ENCODE measurements at places on chromosomes 12 and 14.

DNA sequence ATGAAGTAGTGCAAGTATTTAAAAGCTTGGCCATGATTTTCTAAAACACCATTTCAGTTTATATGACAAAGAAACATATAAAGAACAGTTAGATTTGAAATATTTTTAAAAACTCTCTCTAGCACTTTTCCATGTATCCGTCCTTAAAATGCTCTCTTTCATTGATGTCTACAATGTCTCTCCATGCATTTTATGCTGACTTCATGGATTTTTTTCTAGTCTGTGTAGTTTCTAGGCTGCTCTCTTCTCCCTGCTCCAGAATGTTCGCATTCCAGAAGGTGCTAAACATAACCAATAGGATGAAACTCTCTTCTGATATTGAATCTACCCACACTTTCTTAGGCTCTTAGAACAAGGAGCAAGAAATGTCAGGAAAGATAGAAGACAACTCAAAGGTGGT lies 124.8 kb downstream of the PLCZ1 start:
- no peak for DNase-seq

DNA sequence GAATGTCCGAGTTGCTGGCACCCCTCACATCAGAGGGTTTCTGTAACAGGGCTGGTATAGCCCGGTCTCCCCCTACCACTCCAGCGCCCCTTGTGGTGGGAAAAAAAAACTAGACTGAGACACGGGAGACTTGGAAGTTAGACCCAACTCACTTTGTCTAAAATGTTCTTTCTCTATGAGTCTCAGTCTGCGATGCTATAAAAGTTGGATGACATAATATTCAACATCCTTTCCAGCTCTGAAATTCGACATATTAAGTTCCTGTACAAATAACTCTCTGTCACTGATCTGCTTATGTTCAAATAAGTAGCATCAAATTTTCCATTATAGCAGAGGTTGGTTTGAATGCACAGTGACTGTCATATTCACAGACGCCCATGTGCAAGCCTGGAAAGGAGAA lies 25.7 kb upstream of the TC2N start:
- DNase-seq = peak; percentile 27

- peak; percentile 67 for DNase-seq
Measured at GRCh38 chr14:77593501-77593961, 22.9 kb downstream of the SPTLC2 start.

- no peak for DNase-seq
Measured at GRCh38 chr12:76312315-76312714, 35.9 kb downstream of the BBS10 start.

- DNase-seq = peak; percentile 52
Measured at GRCh38 chr14:32102152-32102787, 25.2 kb downstream of the ARHGAP5 start.

- DNase-seq = no peak
Measured at GRCh38 chr12:119399301-119399700, 64.8 kb downstream of the CCDC60 start.

DNA sequence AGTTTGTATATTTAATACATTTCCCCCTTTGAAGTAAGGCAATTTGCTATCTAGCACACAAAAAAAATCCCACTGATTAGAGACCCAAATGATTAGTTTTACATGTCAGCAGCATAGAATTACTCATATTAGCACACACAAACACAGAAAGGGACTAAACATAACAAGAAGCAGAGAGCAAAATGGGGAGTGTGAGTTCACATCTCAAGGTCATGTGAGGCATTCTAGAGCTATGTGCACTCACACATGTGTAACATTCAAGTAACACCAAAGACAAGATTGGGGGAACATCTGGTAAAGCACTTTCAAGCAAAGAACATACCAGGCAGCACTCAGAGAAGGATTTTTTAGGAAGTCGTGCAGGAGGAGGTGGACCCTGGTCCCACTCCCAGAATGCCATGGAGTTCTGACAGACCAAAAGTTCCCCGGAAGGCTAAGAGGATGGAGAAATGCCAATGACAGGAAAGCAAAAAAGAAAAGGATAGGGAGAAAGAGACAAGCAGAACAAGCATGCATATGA lies 105.8 kb upstream of the SINHCAF start:
- no peak for DNase-seq

DNA sequence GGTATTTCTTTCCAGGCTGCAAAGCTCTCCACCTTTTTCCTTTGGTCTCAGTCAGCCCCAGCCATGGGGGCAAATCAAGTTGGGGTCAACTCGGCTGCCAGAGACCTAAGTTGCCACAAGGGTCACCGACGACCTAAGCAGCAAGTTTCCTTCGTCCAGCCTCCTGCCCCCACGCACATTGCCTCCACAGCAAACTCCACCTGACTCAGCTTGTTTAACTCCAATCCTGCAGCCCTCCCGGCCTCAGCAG lies 767 bp upstream of the KCNMB4 start:
- peak; percentile 0 for DNase-seq
